Naive B cell (primary cell): ENCODE measurements at places on chromosomes 16 and 17.

- DNase-seq: no peak
Observed at GRCh38 chr17:82848022-82848592, 8.3 kb upstream of the ZNF750 start.

DNA sequence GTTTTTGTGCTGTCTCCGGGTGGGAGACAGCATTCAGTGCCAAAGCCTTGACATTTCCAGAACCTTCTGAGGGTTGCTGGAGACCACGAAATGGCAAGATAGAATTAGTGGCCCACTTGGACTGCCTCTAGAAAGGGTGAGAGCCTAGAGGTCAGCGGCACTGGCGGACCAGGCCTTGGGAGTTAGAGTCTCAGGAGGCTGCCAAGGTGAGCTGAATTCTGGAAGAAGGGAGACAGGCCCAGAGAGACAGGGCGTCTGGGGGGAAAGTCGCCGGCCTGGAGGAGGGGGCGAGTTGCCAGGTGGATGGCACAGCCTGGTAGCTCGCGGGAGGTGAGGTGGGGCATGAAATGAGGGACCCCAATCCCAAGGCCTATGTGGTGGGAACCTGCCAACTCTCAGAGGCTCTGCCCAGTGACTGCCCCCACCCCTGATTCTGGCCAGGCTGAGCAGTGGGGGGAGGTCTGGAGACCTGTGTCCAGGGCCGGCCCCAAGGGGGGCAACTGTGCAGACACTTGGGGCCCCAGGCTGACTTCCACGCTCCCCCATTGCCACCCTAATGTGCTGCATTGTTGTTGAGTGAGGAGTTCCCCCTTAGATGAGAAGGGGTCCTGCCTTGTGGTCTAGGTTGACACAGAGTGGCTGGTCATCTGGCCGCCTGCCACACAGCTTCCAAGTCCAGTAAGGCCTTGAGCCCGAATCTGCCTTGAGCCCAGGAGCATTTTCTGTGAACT, 211.1 kb upstream of the CIBAR2 start:
- DNase-seq: no peak

DNA sequence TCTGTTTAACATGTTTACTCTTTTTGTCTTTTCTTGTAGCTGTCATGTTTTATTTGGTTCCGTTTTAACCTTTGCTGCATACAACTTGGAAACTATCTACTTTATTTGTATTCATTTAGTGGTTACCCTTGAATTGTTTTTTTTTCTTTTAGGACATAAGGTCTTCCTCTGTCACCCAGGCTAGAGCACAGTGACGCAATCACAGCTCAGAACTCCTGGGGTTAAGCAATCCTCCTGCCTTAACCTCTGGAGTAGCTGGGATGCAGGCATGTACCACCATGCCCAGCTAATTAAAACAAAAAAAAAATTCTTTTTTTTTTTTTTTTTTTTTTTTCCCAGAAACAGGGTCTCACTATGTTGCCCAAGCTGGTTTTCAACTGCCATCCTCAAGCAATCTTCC, 29.8 kb upstream of the USP43 start:
- DNase-seq: no peak

DNA sequence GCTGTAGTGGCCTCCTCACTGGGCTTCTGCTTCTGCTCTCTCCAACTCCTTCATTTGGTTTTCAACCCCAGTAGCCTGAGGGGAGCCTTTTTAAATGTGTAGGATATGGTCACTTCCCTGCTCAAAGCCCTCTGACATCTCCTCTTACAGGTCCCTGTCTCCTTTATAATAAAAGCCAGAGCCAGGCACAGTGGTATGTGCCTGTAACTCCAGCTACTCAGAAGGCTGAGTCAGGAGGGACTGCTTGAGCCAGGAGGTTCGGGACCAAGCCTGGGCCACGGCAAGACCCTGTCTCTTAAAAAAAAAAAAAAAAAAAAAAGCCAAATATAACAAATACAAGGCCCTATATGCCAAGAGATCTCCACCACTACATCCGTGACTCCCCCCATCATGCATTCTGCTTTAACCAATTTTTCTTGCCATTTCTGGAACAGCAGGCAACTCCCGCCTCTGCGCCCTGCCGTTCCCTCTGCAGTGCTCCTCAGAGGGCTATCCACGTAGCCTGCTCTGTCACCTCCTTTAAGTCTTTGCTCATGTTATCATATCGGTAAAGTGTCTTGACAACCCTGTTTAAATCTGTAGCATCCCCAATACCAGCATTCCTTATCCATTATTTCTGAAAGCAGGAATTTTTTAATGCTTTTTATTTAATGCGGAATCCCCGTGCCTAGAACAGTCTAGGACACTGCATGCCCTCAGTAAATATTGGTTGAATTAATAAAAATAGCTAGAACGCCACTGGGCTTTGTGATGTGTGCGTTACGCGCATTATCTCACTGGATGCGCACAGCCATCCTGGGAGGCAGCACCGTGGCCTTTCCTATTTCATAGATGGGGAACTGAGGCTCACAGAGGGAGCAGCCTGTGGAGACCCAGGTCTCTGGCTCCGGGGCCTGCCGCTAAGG, 9.5 kb downstream of the ZNF771 start:
- DNase-seq: no peak

- peak; percentile 47 for DNase-seq
Observed at GRCh38 chr17:2266045-2266864, 37.3 kb downstream of the SMG6 start.

DNA sequence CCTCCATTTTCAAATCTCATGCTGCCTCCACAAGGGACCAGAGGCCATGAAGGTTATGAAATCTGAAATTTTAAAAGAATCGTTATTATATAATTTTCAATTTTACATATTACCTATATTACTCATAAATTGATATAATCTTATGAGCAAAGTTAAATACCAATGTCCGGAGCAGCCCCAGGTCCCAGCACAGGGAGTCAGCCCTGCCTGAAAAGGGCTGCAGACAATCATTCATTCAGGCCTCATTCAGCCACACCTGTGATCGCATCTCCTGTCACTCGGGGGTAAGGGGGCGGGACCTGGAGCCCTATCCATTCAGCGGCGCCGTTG, 172.5 kb downstream of the AHSP start:
- no peak for DNase-seq

GRCh38 chr17:45825792-45826191, 18.9 kb upstream of the SPPL2C start:
- DNase-seq: no peak

DNA sequence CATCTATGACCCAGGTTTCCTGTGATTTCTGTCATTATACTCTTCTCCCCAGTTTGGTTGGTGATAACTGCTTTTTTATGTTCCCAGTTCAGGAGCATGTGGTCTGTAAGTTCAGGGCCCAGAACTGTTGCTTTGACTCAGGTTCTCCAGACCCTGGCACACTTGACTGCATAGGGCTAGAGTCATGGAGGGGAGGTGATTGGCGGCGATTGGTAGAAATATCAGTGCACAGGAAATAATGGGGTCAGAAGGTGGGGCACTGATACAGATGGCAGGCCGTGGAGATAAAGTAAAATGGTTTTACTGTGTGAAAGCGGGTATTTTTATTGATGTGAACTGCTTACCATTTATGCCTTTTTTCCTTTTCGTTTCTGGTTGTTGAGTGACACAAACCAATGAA, 28.7 kb downstream of the TAC4 start:
- DNase-seq: no peak

GRCh38 chr17:66929591-66929990, 34.9 kb upstream of the CACNG4 start:
- no peak for DNase-seq

GRCh38 chr17:63279498-63280230, 166.4 kb downstream of the CYB561 start:
- DNase-seq: no peak

DNA sequence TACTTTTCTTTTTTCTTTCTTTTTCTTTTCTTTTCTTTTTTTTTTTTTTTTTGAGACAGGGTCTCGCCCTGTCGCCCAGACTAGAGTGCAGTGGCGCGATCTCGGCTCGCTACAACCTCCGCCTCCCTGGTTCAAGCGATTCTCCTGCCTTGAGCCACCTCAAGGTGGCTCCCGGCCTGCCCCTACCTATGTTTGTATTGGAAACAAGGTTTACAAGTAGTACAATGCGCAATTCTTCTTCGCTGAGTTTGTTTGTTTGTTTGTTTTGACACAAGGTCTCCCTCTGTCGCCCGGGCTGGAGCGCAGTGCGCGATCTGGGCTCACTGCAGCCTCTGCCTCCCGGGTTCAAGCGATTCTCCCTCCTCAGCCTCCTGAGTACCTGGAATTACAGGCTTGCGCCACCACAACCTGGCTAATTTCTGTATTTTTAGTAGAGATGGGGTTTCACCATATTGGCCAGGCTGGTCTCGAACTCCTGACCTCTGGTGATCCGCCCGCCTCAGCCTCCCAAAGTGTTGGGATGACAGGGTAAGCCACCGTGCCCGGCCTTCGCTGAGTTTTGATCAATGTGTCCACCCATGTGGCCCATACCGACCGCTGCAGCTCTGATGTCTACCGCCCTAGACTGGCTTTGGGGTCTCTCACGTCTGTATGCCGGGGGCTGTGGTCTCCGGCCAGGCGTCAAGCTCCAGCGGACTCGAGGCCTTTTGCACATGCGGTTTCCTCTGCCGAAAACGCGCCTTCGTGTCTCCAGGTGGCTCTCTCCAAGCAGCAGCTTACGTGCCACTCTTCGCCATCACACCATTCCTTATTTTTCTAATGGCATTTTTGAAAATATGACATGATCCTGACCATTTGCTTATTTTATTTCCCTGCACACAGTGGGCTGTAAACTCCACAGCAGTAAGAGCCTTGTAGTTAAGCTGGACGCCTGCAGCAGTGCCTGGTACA, 1.1 kb upstream of the YBX2 start:
- DNase-seq: no peak

DNA sequence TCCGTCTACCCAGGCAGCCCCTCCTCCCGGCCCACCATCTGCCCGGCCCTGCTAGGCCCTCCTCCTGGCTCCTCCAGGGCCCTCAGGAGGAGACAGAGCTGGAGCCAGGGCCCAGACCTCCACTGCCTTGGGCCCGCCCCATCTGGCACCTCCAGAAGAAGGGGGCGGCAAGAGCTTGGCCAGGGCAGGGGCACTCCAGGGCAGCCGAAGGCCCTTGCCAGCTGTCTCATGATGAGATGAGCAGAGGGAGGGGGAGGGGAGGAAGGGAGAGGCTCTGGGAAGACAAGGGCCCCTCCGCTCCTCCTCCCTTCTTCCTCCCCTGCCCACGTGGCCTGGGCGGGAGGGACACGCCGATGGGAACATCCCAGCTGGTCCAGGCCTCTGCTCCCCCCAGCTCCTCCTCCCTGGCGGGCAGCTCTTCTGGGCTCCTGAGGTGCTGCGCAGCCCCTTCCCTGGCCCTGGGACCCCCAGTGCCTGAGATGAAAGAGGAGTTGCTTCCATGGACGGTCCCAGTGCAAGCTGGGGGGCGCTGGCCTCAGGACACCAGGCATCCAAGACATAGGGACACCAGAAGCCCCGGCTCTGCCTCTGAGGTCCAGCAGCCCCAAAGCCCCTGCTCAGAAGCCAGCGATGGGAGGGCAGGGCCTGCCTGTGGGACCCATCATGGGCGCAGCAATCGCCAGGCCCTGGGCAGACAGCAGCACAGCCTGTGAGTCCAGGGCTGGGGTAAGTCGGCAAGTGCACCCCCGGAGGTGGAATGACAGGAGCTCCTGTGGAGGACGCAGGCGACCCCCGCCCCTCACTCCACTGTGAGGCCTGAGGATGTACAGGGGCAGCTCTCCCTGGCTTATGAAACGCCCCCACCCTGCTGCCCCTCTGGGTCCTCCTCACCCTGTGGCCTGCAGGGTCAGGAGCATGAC, 23.6 kb upstream of the ENPP7 start:
- DNase-seq: no peak

- no peak for DNase-seq
Observed at GRCh38 chr17:81394377-81394920, 808 bp upstream of the BAHCC1 start.

DNA sequence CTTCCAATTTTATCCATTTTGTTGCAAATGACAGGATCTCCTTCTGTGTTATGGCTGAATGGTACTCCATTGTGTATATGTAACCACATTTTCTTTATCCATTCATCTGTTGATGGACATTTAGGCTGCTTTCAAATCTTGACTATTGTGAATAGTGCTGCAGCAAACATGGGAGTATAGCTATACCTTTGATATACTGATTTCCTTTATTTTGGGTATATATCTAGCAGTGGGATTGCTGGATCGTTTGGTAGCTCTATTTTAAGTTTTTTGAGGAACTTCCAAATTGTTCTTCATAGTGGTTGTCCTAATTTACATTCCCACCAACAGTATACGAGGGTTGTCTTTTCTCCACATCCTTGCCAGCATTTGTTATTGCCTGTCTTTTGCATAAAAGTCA, 67.8 kb downstream of the BRIP1 start:
- DNase-seq: no peak

GRCh38 chr17:70604854-70605253, 435.5 kb downstream of the KCNJ2 start:
- no peak for DNase-seq

GRCh38 chr17:5413682-5414081, 5.8 kb downstream of the NUP88 start:
- DNase-seq: no peak

DNA sequence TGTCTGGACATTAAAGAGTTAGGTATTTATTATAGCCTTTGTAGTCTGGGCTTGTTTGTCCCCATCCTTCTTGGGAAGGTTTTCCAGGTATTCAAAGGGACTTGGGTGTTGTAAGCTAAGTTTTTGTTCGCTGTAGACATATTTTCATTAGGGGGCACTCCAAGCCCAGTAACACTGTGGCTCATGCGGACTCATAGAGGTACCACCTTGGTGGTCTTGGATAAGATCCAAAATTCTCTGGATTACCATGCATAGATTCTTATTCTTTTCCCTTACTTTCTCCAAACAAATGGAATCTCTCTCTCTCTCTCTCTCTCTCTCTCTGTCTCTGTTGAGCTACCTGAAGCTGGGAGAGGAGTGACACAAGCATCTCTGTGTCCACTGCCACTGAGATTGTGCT, 48.9 kb downstream of the ERCC4 start:
- DNase-seq: no peak

- DNase-seq: peak; percentile 63
Observed at GRCh38 chr17:2058586-2059546, 4.0 kb downstream of the HIC1 start.

- DNase-seq: no peak
Observed at GRCh38 chr16:3490911-3491629, 4.2 kb downstream of the C16orf90 start.

DNA sequence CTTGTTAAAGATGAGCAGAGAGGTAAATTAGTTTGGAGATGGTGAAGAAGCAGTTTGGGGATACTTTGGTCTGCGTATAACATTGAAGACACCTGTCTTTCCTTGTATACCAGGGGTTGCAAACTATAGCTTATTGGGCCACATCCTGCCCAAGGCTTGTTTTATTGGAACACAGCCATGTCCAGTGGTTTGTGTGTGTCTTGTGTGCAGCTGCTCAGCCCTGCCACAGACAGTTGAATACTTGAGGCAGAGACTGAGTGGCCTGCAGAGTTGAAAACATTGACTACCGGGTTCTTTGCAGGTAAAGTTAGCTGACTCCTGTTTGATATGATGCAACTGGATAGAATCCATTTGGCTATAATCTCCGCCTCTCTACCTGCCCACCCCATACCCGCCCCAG, 224.4 kb downstream of the PRKCA start:
- DNase-seq: no peak

DNA sequence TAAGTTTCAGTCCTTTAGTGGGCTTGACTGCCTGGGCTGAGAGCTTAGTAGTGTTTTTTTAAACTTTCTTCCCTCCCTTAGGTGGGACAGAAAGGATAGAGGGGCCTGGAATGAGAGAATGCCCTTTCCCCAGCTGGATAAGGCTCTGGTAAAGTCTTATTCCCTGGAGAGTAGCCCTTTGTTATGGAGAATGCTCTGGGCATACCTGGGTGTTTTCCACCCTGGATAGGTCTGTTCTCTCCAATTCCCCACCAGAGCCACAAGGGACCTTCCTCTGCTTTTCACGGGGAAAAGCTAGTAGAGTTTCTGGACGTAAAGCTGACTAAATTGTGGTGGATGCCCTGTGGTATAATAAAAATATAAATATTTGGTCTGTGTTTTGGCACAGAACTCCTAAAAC, 164.1 kb downstream of the HS3ST4 start:
- no peak for DNase-seq
